ENCODE measurements at places on chromosomes 2 and 18.

- no peak for DNase-seq
Observed at GRCh38 chr2:150847578-150847977, 360.1 kb upstream of the RND3 start.

DNA sequence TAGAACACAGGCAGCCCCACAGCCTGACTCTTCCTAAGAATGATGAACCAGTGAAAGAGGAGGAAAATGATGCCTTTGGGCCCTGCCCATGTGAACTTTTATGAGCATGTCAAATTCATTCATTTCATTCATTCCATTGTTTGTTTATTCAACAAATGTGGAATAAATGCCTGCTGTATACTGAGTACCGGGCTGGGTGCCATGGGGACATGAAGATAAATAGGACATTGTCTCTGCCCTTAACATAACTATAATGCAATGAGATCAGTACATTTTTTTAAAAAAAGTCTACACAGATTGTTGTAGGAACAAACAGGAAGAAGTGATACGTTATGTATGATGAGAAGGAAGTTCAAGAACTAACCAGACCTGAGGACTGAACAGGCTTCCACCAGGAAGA lies 14.7 kb downstream of the MREG start:
- no peak for DNase-seq

DNA sequence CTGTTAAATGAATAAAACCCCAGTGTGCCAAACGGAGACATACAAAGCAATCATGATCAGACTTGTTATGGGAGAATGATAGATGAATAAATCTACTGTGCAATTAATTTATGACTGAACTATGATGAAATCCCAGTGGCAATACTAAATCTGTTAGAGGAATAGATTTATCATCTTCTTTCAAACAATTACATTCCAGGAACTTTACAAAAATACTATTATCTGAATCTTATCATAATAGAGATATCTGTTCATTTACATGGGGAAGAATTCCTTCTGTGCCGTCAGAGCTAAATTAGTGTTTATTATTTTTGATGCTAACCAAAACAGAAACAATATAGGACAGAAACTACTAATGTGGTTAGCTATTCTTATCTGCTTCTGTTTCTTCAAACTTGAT lies 208.5 kb downstream of the CAMKMT start:
- DNase-seq: no peak

GRCh38 chr18:32983721-32984120 lies 210.9 kb upstream of the KLHL14 start:
- DNase-seq: no peak

- no peak for DNase-seq
Observed at GRCh38 chr18:57089702-57090101, 57.2 kb upstream of the BOD1L2 start.

DNA sequence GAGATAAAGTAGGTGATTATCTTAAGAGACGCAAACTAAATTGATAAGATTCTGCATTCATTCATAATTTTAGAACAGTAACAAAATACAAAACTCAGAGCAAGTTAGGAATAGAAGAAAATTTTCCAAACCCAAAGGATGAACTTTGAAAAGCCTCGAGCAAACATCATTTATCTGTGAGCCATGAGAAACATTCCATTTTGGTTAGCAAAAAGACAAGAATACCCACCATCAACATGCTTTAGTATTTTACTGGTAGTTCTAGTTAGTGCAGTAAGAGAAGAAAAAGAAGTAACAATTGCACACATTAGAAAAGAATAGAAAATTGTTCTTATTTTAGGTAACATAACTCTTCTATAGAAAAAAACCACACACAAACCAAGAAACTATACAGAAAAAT lies 291.3 kb upstream of the TCF4 start:
- DNase-seq: no peak

DNA sequence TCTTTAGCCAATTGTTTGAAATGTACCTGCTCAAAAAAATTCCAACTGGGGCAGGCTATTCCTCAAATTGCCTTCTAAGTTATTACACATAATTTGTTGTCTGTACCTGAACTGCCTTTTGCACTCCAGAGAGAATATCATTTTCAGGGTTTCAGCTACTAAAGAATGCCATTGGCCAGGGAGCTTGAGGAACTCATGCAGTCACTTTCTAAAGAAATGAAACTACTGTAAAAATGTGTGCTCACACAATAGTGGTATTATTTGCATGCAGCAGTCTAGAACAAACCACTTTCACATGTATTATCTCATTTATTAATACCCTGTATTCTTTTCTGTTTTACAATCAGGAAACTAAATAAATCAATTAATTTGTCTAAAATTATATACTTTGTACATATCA lies 152.2 kb downstream of the PID1 start:
- no peak for DNase-seq

- no peak for DNase-seq
Observed at GRCh38 chr2:226524381-226524843, 275.2 kb downstream of the IRS1 start.

- no peak for DNase-seq
Observed at GRCh38 chr2:61371027-61371426, 99.9 kb downstream of the USP34 start.
